ENCODE measurements at places on chromosomes 6 and 20.

DNA sequence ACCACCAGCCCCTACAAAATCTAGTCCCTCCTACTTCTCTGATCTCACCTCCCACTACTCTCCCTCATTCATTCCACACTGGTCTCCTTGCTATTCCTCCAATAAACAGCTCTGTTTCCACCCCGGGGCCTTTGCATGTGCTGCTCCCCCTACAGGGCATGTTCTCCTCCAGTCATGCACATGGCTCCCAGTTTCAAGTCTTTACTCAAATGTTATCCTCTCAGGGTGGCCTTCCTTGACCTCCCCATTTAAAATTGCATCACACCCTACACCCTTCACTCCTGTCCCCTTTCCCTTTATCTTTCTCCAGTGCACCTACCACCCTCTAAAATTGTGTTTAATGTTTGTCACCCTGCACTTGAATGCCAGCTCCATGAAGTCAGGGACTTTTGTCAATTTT lies 174.5 kb downstream of the MRPL14 start:
- no peak for DNase-seq

- no peak for DNase-seq
Measured at GRCh38 chr6:87660226-87660911, 41.7 kb downstream of the AKIRIN2 start.

GRCh38 chr20:15930311-15931305 lies 642.6 kb downstream of the KIF16B start:
- no peak for DNase-seq

DNA sequence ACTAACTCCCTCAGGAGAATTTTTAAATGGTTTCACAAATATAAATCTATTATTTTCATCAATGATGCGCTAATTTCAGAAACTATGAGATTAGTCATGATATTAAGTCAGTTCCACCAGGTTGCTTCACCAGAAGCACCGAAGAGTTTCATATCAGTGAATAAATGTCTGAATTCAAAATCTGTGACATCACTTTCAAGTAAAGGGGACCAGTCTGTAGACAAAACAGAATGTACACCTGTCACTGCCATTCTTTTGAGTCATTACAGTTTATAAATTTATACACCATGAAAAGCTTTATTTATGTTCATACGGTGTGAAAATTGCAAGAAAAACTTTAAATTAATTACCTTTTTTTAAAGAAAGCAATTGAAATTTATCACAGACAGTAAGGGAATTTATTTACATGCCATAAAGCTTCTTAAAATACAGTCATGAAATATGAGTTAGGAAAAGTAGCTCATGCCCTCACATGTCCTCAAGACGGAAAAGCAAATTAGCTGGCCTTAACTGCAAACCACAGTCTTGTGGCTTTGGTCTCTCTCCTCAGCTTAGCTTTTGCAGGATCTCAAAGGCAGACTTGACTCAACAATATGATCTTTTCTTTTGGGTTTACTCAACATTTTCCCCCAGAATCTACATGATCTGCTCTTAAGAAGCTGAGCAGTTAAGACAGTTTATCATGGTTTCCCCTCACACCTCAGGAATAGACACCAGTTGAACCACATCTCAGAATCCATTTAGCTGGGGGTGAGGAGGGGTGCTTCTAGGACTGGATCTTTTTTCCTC lies 177.7 kb upstream of the MCHR2 start:
- no peak for DNase-seq

- no peak for DNase-seq
Measured at GRCh38 chr6:43990627-43991619, 136.3 kb downstream of the MRPL14 start.

GRCh38 chr6:79922018-79922417 lies 25.3 kb downstream of the ELOVL4 start:
- no peak for DNase-seq

- no peak for DNase-seq
Measured at GRCh38 chr6:139175389-139175948, 40.6 kb downstream of the HECA start.

DNA sequence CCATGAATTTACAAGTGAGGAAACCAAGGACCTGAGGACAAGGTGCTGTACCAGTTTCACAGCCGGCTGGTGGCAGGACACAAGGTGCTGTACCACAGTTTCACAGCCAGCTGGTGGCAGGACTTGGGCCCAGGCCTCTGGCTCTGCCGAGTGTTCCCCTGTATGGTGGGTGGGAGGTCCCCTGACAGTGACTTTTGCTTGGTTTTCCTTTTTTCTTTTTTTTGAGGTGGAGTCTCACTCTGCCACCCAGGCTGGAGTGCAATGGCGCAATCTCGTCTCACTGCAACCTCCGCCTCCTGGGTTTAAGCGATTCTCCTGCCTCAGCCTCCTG lies 212.4 kb downstream of the LY86 start:
- no peak for DNase-seq

GRCh38 chr6:26249707-26249956 lies 115.4 kb upstream of the BTN3A2 start:
- DNase-seq, result no peak

GRCh38 chr6:42960243-42961019 lies at the start of gene GNMT:
TSS of gene GNMT (plus strand) at chr6:42960754. CDS start at chr6:42960768, 14 bp downstream.
- DNase-seq, result no peak

DNA sequence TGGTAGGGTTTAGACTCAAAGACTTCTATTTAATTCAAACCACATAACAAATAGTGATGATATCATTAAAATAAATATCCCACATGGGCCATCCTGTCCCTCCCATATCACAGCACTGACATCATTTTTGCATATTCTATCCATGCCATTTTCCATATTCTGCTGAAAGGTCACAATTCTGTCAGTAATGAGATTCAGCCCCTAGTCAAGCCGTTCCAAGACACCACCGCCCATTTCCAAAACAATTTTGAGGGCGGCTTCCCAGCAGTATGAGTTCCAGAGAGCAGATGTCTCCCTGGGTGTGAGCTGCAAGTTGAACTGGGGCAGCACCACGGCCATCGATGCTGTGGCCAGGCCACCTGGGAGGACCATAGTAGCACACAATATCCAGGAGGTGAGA lies 65.1 kb upstream of the PLEKHG1 start:
- DNase-seq, result no peak

GRCh38 chr6:166959911-166960608 lies 3.7 kb upstream of the RNASET2 start:
- DNase-seq, result no peak

DNA sequence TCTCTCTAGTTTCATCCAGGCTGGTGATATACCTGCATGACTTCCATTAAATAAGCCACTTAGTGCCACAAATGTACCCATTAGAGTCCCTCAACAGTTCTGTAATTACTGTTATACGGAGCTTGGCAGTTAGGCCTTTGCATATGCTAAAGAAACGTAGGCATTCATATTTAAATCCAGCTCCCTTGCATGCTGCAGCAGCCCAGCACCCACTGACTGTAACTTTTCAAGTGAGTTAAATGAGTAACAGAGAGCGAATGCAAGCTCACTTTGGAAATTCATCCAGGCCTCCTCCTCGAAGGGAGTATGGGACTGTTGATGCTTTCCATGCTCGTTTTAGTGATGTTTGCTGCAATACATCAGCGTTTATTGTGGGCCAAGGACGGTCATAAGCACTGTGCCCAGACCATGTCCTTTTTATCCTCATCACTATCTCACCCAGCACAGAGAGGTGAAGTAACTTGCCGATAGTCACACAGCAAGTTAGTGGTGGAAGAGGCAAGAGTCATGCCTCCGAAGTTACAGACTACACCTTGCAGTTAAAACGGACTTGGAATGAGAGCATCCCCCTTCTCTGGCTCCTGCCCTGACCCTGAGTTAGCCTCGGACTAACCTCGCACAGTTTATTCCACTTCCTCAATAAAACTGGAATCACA lies 179.4 kb upstream of the PDE10A start:
- no peak for DNase-seq

DNA sequence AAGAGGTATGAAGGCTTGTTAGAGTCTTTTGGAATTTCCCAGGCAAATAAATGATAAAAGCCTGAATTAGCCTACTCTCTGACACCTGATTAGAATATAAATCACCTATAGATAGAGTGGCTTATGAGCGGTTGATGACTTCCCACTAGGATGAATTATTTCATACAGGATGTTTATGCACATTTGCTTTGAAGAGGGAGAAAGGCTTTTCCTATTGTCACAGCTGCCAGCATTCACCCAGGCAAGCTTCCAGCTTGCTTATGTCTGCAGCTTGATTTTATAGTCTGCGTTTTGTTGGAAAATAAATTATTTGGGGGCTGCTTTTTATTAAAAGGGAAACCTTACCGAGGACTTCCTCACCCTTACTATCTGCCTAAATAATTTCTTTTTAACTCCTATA lies 51.3 kb upstream of the EIF2S2 start:
- DNase-seq, result no peak

DNA sequence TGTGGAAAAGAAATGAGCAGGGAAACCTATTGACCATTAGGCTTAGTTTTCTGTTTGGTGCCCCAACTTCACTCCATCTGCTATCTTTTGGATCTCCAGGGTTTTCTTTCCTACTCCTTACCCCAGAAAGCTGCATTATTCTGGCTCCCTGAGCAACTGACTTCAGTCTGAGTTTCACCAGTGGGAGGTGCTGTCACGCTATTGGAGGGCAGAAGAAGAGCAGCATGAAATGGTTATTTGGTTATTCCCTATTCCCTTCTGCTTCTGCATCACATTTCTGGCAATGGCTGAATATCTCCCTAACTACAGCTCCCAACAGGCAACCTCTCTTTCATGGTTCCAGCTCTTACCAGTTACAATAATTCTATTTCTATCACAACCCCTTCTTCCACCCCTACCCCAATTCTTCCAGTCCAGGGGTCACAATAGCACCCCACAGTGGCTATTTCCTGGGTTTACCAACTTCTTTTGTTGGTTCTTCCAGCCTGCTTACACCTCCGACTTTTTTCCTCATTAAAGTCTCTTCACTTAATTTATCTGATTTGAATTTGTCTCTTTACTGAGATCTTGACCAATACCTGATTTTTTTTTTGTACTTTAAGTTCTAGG lies 311.5 kb downstream of the PLCB1 start:
- DNase-seq, result no peak

GRCh38 chr20:53104884-53105283 lies 132.7 kb downstream of the TSHZ2 start:
- no peak for DNase-seq

DNA sequence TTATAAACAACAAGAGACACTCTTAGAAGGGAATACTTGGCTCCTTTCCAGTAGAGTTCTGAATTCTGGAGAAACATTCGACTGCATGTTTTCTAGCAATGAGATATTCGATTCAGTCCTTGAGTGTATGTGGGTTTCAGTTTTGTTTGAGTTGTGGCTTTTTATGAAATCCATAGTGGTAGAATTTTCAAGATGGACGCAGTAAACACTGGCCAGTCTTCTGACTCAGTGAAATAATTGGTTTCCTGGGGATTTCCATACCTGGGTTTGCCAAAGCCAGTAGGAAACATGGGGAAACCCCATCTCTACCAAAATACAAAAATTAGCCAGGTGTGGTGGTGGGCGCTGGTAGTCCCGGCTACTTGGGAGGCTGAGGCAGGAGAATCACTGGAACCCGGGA lies 273.5 kb upstream of the PLCB4 start:
- no peak for DNase-seq

GRCh38 chr20:16417001-16417400 lies 156.2 kb downstream of the KIF16B start:
- DNase-seq, result no peak

- DNase-seq, result no peak
Measured at GRCh38 chr6:17466707-17467106, 73.3 kb downstream of the CAP2 start.

DNA sequence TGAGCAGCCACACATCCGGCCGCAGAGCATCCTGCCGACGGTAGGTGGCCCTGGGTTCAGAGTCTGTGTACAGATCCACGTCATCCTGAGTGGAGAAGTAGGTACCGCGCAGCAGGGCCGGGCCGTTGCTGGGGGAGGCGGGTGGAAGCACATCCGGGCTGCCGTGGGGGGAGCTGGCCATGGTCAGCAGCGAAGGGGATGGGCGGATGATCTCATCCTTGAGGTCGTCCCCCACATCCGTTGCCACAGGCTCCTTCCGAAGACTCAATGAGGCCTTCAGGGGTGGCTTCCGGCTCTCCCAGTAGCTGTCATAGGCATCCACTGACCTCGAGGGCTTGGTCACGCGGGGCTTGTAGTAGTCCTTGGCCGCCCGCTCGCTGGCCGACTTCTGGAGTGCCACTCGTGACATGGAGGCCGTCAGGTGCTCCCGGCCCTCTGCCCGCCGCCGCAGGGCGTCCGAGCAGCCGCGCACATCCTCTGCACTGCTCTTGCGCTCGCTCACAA lies 9.2 kb downstream of the SPATA2 start:
- no peak for DNase-seq

DNA sequence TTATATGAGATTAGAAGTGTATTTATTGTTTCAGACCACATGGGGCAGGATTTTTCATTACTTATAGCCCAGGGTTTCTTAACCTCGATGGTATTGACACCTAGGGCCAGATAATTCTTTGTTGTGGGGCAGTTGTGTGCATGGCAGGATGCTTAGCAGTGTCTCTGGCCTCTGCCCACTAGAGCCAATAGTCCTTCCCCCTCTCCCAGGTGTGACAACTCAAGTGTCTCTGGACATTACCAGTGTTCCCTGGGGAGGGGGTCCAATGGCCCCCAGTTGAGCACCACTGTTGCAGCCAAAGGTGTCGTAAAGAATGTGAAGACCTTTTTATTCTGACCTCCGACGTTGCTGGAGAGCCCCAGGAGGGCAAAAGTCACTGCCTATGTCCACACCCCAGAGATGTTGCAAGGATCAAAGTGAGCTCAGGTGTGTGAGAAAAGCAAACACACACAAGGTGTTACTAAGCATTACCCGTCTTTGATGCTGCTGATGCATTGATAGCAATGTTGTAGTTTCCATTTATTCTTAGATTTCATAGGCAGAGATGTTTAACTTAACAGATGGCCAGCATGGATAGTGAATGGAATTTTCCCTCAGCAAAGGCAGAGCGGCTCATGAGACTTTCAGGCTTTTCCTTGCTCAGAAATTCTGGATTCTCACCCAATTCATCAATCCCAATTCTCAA lies 22.2 kb downstream of the BANF2 start:
- DNase-seq, result no peak

DNA sequence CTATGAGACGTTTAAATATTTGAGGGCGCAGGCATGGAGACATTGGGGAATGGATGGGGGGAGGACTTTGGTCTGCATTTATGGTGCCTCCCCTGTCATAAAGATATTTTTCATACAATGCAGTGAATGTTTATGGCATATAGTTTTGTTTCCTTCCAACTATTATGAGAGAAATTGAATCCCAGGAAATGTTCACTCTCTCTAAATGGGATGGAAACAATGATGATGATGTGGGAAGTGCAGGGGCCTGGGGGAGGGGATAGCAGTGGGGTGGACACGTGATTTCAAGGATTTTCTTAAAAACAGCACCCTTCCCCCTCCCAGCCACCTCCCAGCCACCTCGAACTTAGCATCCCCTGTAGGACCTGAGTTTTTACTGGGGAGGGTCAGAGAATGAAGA lies 69.9 kb downstream of the TOX2 start:
- no peak for DNase-seq

GRCh38 chr20:44203161-44203560 lies 7.4 kb downstream of the OSER1 start:
- DNase-seq, result no peak
